ENCODE measurements at places on chromosomes 1 and 21.

DNA sequence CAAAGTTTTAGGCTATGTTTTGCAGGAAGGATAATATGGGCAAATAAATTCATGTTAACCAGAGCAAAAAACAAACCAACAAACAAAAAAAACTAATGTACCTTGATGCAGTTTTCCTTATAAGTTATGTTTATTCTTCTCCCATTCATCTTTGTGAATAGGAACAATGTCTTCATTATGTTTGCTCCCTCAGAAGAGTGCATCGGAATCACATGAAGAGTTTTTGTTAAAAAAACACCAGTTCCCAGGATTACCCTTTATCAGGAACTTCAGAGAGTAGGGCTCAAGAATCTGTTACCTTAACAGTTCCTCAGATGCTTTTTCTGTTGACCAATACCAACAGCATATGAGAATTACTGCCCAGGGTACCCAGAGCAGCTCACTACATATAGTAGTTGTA, 14.6 kb upstream of the PRRC2C start:
- DNase-seq: no peak

GRCh38 chr1:172041102-172041501, 199.8 kb downstream of the DNM3 start:
- no peak for DNase-seq

GRCh38 chr1:206575894-206576737, 36.1 kb downstream of the EIF2D start:
- no peak for DNase-seq

DNA sequence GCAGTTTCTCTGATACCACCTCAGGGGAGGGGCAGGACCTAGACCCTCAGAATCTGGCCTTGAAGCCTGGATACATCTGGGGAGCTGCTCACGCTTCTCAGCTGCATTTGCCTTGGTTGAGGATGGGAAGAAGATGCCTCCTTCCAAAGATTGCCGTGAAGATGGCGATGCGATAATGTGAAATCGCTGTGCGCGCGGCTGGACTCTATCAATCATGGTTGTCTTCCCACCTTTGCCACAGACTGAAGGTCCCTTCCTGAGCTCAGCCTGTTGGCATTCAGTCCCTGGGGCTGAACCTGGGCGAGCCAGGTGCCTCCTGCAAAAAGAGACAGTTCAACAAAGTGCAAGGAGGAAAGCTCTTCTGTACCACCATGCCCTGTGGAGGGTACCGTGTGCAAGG, 114.4 kb upstream of the SLC45A1 start:
- no peak for DNase-seq

DNA sequence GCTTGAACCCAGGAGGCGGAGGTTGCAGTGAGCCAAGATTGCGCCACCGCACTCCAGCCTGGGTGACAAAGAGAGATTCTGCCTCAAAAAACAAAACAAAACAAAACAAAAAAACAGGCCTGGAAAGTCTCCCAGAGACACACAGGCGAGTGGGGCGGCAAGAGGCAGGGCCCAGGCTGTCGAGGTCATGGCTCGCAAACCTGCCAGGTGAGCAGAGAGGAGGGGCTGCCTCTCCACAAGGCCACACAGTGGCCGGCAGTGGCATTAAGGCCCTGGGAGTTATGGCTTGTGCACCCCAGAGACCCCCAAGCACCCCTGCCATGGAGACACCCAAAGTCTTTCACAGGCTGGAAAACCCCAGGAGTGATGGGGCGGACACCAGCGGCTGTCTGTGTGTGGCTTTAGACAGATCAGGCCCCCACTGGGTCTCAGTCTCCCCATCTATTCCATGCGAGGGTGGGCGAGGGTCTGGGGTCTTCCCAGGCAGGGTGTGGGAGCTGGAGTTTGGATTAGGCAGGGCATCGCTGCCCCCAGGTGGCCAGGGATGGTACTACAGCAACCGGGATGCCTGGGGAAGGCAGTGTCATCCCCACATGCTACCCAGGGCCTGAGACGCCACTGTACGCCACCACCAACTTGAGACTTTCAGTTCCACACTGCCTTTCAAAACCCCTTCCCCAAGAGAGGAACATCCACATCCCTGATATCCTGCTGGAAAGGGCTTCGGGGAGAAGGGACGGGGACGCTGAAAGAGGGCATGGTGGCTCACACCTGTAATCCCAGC, 7.3 kb upstream of the CTRC start:
- no peak for DNase-seq

GRCh38 chr1:40431385-40431784, 18.9 kb upstream of the ZFP69B start:
- no peak for DNase-seq

- no peak for DNase-seq
These were observed 5.5 kb upstream of the PEX10 start for GRCh38 chr1:2417833-2418225.

DNA sequence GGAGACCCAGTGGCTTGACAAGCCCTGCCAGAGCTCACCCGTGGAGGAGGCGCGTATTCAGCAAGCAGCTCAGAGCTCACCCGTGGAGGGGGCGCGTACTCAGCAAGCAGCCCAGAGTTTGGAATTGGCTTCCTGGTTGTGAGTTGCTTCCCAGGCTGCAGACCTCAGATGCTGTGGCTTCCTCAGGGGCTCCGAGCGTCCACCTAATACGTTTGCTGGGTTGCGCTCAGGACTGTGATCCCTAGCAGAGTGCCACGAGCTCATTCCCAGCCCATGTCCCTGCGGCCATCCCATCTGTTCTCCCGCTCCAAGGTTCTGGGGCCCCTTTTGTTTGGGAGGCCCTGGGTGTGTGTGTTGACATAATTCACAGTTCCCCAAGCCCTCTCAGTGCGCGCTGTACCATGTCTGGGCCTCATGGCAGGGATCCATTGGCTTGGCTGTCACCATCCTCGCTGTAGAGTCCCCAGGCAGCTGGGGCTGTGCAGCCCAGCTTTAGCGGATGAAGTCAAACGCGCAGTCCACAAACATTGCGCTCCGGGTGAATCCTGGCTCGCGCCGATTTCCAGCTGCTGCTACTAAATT, 3.6 kb downstream of the AJAP1 start:
- no peak for DNase-seq

GRCh38 chr1:12356004-12356890, 126.4 kb downstream of the VPS13D start:
- DNase-seq: peak; percentile 33

DNA sequence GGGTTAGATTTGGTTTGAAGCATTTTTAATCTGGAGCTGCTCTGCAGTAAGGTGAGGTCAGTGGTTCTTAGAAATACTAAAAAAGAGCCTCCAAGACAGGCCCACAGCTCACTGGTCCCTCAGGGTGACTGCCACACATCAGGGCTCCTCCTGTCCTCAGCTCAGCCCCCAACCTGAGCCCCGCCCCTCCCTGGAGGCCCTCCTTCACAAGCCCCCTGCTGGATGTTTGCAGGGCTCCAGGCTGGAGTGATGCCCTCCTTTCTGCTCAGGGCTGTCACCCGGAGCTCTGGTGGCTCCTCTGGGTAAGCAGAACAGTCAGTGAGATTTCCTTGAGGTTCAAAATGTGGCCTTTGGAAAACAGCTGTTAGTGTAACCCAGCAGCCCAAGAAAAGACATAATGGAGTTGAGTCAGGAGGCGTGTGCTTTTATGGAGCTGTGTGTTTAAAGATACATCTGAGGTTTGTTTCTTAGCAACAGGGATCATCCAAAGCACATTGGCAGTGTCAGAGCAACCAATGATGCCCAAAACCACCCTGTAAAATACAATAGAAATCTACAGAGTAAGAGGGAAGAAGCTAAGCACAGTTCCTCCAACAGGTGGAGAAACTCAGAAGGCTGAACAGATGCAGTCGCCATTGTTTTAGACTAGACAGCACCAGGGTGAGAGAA, 21.4 kb downstream of the STUM start:
- no peak for DNase-seq

DNA sequence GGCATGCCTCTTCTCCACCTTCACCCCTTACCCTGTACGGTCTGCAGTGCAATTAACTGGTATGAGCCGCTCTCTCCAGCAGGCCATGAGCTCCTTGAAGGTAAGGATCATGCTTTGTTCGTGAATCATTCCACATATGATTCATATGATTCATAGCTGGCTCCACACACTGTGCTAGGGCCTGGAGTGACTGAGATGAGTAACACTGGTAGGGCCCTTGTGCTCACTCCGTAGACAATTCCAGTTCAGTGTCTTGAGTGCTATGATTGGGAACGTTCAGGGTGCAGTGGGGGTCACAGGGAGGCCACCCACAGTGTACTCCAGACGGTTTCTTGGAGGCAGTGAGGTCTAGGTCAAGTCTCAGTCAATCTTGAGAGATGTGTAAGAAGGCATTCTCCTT, 239.8 kb downstream of the LMX1A start:
- DNase-seq: no peak

DNA sequence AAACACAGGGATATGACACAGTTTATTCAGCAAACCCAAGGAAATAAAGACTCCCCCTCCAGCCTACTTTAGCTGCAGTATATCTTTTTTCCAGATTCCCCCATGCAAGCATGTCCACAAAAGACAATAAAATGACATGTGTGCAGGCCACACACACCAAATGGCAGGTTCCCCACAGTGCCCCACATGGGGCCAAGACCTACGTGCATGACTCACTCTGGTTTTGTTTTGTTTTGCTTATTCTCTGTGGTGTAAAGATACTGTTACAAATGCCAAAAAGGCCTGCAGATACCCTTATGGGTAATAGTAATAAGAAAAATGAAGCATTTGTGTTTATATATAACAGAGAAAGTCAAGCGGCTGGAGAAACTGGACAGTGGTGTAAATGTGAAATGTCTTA, 71.6 kb downstream of the RD3 start:
- DNase-seq: no peak

- DNase-seq: no peak
These were observed 26.1 kb upstream of the HUNK start for GRCh38 chr21:31846690-31847089.

GRCh38 chr21:44509539-44509938, 30.5 kb downstream of the KRTAP10-1 start:
- DNase-seq: no peak

DNA sequence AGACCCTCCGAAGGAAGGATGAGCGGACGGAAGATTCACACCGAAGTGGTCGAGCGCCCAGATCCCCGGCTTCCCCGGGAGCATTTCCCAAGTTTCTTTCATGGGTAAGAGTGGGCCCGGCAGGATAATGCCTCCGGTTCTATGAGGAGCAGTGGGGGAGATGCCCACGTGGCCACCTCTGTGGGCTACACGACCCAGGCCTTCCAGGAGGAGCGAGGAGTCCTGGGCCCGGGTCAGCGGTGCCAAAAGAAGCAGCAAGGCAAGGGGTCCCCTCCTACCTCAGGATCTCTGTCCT, 7.9 kb upstream of the NBPF11 start:
- no peak for DNase-seq

DNA sequence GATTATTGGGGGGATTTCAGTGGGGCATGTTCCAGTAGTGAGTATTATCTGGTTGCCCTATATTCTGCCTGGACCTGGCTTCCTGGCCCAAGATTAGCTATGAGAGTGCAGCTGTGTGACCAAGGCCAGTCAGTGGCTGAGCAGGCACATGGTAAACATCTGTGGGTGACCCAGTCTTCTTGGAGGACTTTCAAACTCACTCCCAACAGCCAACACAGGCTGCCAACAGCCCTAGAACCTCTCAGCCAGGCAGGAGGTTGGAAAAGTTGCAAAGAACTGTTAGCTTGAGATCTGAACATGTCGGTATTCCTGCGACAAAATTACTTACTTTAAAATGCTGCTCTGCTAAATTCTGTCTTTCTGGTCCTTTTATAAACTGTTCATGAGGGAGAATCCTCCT, 192.4 kb downstream of the TGFBR3 start:
- DNase-seq: no peak

- DNase-seq: no peak
These were observed 980 bp upstream of the AHCYL1 start for GRCh38 chr1:109983380-109984189.

GRCh38 chr21:29332461-29333362, 34.0 kb downstream of the BACH1 start:
- no peak for DNase-seq

DNA sequence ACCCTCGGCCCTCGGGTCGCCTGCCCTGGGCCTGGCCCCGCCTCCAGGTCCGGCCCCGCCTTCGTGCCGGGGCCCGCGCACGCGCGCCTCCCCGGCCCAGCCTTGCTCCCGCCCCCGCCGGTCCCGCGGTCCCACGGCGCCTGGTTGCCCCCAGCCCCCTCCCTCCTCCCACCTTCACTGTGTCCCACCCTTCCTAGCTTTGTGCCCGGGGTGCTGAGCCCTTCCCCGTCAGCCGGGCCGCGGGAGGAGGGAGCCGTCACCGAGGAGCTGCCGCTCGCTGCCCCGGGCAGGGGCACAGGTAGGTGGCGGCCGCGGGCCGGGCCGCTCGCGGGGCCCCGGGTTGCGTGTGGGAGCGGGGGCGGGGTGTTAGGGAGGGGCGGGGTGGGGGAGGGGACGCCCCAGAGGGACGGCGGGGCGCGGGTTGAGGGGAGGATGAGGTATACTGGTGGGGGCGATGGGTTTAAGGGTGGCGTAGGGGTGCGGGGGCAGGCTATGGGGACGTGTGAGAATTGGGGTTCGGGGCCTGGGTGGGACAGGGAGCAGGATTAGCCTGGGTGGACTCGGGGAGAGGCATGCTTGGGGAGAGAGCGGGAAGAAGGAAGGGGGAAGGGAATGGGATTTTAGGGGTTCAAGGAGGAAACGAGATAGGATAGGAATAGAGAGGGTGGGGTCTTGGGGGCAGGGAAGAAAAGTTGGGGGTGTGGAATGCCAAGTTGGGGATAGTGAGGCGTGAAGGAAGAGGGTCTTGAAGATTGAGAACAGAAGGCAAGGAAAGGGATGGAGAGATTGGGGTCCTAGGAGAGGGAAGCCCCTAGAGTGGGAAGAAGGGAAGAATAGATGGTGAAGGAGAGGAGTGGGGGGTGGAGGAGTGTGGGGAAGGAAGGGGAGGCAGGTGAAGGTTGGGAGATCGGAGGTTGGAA, at the start of gene LRRC42:
TSS of gene LRRC42 (plus strand) at position 99 of the 920 bp plus-strand sequence. CDS start 5,650 bp downstream, outside the sequence.
- no peak for DNase-seq

- DNase-seq: no peak
These were observed 4.1 kb upstream of the GABRD start for GRCh38 chr1:2014741-2015735.

DNA sequence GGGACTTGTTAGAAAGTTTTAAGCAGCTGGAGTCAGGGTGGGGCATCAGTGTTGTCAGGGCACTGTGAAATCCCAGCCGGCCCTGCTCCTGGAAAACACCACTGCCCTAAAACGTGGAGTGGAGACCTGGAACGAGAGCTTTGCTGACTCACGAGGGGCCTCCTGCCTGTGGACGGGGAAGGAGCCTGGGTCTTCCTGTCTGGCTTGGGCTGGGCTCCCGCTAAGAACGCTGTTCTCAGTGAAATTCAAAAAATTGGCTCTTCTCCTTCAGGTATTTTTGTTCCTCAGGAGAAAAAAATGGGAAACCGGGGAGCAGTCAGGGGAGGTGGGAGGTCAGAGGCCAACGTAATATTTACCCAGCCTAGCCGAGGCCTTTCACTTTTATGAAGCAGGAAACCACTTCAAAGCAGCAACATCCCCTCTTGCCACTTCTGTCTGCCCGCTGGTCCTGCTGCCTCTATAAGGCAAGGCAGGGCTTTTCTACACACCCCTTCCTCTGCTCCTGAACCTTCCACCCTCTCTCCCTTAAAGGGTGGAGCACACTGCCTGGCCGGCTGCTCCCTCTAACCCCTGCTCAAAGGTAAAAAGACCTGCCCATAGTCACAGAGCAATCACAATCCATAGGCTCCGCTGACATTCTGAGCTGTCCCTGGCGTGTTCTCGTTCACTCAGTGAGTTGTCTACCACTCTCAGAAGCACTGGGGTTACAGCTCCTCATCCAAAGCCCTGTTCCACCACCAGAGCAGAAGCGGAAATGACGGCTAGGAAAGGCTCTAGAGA, 8.0 kb downstream of the PLXNA2 start:
- no peak for DNase-seq

GRCh38 chr1:228937851-228938536, 202.7 kb downstream of the RHOU start:
- no peak for DNase-seq
